ENCODE measurements at places on chromosomes 5 and 9.

GRCh38 chr9:9790216-9790872 lies 822.5 kb downstream of the PTPRD start:
- DNase-seq: peak; percentile 20

- DNase-seq: no peak
Measured at GRCh38 chr9:38619556-38620447, 594 bp downstream of the ANKRD18A start.

- DNase-seq: peak; percentile 49
Measured at GRCh38 chr5:56172241-56172640, 60.9 kb downstream of the ANKRD55 start.

- peak; percentile 86 for DNase-seq
Measured at GRCh38 chr9:14383294-14383693, 69.4 kb upstream of the NFIB start.

- DNase-seq: peak; percentile 18
Measured at GRCh38 chr9:75855509-75855908, 35.0 kb upstream of the PCSK5 start.

DNA sequence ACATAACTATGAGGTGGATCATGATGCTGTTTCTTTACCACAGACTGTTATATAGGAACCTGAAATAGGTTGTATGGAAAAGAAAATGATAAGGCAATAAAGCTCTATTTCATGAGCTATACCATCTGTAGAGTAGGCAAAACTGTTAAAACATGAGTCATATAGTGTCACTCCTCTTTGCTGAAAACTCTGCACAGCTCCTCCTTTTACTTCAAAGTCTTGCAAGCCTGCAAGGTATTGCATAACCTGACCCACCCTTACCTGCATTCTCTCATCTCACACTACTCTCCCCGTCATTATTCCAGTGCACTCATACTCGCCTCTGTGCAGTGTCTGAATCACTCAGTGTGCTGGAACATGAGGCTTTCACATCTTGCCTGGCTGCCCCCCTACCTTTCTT lies 790.1 kb downstream of the EFNA5 start:
- DNase-seq: no peak

GRCh38 chr5:76983468-76983867 lies 30.6 kb downstream of the CRHBP start:
- no peak for DNase-seq

- no peak for DNase-seq
Measured at GRCh38 chr9:8730618-8731017, 931.0 kb upstream of the DMAC1 start.

- no peak for DNase-seq
Measured at GRCh38 chr5:66438696-66439095, 157.5 kb upstream of the MAST4 start.

DNA sequence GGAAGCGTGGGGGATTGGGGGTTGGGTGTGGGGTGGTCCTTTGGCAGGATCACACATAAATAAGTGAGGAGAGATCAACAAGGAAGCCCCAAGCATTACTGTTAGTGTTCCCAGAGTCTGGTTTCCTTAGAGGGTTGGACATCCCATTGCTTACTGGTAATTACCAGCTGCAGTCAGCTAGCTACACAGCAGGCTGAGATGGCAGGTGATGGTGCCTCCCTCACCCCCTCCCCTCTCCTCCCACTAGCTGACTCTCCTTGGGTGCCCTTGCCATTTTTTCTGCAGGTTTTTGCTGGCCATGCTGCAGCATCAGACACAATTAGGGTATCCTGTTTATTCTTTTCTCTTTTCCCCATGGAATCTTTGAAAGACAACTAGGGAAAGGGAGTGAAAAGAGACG lies 107.5 kb upstream of the TLR4 start:
- DNase-seq: no peak

- DNase-seq: no peak
Measured at GRCh38 chr5:64149268-64149667, 16.4 kb upstream of the RNF180 start.

DNA sequence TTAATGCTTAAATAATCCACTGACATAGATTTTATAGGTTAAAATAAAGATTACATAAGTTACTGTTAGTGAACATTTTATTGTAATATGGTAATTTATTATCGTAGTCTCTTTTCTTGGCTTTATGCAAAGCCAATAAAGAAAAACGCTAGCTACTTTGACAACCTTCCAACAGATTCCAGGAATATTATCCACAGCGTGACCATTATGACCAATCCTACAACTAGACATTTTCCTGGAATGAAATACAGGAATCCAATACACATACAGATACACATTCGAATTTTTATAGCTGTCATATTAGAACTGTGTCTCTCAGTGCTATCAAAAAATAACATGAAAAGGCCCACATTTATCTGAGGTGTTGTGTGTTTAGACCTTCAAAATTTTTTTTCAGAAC lies 13.1 kb downstream of the RPS23 start:
- peak; percentile 51 for DNase-seq

- peak; percentile 57 for DNase-seq
Measured at GRCh38 chr5:78899922-78900362, 85.2 kb downstream of the ARSB start.

DNA sequence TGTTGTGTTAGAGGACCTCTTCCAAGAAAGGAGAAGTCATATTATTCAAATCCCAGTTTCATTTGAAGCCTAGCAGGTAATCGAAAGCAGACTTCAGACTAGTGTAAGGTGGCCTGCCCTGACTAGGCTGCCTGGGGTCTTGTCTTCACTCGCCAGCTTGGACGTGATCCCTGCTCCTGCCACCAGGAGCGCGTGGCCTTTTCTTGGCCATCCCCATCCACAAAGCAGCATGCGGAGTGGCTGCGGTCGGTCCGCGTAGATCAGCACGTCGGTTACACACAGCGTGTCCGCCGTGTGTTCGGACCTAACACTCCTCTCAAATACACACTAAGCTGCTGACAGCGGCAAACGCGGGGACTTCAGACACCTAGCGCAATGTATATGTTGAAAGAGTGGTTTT lies 37.3 kb downstream of the CFAP77 start:
- no peak for DNase-seq

- DNase-seq: peak; percentile 40
Measured at GRCh38 chr5:87722286-87722685, 309.6 kb upstream of the CCNH start.

- DNase-seq: no peak
Measured at GRCh38 chr9:16571127-16571802, 299.2 kb downstream of the BNC2 start.

GRCh38 chr9:81022177-81022576 lies 667.2 kb downstream of the TLE1 start:
- peak; percentile 57 for DNase-seq

DNA sequence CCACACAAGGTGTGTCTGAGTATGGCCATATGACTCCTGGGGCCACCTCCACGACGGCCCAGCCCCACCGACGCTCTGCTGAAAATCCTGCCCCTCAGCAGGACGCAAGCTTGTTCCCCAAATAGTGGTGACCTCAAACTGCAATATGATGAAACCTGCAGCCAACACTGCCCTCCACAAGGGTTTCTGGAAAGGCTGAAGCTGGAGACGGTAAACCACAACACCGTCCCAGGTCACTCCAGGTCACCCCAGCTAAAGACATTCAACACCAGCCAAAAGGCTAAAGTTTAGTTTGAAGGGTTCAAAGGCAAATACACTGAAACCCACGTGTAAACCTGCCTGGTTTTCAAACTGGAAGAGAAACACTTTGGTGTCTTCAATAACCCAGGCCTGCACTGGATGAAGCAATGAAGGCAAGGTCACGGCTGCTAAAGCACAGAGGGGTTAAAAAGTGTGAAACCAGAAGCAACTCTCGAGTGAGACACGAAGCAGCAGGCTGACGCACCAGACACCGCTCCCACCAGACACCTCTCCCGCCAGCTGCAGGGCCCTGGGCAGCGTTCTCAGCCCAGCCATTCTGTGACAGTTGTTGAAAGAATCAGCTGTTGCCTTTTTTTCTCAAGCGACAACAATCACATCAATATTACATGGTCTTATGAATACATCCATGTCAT lies 1.8 kb upstream of the LHX3 start:
- DNase-seq: no peak

- no peak for DNase-seq
Measured at GRCh38 chr9:87549791-87550190, 52.1 kb downstream of the DAPK1 start.

DNA sequence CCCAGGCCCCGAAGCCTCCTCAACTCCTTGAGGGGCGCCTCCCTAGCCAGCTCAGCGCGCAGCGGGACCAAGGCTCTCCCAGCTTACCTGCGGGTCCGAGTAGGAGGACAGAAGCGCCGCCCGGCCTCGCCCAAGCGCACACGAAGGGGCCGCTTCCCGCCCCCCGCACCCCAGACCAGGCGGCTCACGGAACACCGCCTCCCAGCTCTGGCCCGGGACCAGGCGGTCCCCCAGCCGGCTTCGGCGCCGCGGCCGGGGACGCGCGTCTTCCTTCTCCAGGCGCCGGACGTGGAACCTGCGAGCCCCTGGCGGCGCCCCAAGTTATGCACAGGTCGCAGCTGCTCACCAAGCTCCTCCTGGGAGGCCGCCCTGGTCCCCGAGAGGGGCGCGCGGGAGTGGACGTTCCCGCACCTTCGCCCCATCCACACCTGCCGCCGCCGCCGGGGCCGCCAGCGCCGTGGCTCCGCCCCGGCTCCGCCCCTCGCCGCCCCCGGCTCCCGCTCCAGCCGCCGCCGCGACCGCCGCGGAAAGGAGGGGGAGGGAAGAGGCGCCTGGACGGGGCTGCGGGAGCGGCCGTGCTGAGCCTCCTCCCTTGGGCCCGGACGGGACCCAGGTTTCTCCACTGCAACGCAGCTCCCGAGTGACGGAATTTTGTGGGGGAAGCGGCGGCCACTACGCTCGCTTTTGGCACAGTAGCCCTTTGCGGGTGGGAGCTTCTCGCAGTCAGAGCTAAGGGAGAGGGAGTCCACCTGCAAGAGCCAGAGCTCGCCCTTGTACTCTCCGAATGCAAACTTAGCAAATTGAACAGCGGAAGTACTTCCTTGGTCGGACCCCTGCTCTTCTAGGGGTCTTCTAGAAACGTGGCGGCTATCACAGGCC lies 77.5 kb upstream of the IFNE start:
- peak; percentile 43 for DNase-seq
